ENCODE measurements at places on chromosomes 2 and 18.

- no peak for DNase-seq
These were observed 730.8 kb downstream of the DCC start for GRCh38 chr18:53070788-53071187.

GRCh38 chr2:209942426-209942825 is 60.0 kb upstream of the RPE start:
- no peak for DNase-seq

DNA sequence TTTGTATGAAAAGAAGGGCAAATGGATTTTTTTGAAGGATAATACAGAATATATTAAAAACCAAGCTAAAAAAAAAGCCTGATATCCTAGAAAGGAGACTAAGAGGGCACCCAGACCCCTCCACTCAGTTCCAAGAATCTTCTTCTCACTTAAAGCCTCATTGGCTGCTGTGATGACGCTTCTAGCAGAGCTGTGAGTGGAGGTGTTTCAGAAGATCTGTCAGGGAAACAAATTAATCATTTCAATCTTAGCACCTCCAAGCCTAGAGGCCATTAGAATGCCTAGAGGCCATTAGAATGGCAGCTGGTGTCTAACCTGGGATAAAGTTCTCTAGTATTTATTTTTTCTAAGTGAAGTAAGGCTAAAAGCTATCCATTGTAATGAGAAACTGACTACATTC is 164.2 kb upstream of the TMEM200C start:
- DNase-seq: no peak

DNA sequence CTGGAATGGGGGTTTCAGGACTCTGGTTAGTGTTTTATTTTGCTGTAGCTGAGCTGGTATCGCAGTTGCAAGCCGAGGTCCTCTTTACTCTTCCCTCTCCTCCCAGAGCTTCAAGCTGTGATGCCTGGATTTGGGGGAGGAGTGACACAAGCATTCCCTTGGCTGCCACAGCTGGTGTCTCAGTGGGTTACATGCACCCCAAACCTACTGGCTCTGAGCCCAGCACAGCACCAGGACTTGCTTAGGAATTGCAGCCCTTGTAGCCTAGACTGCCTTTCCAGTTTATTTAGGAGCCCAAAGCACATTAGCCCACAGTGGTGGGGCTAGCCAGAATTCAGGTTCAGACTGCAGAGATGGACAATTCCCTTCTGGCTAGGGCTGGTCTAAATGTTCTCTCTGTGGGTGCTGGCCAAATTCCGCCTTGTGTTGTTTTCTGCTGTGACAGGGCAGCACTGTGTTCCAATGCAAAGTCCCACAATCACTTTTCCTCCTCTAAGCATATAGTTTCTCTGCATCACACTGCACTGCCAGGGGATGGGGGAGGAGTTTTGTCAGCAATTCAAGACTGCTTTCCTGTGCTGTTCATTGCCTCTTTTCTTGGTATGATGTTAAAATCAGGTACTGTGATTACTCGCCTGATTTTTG is 122.8 kb downstream of the SLC4A10 start:
- DNase-seq: no peak

GRCh38 chr2:29628108-29628745 is 293.2 kb downstream of the ALK start:
- DNase-seq: no peak

GRCh38 chr18:37270038-37270665 is 295.4 kb downstream of the CELF4 start:
- DNase-seq: no peak

All from GM18507 (cell line).